ENCODE measurements at places on chromosomes 1 and 21. TPM values are rescaled to one million over a fixed set of nuclear protein-coding genes. Genes with fewer than 3 reads are reported as not detected.

Gene TENT5C
- total RNA-seq = 1.5 TPM

Gene SERPINC1
- total RNA-seq = not detected

Gene ISG15
- 56.2 TPM for total RNA-seq

Gene CA14
- total RNA-seq = 1.5 TPM

Gene ANKRD65
- 9.1 TPM for total RNA-seq

Gene OR6N1
- total RNA-seq = not detected

Gene TCEA3
- total RNA-seq = 25.6 TPM

Gene KCNK1
- total RNA-seq = 2.2 TPM

Gene PRAMEF13
- not detected for total RNA-seq

Gene SYT6
- total RNA-seq = 2.0 TPM

Gene PLOD1
- 66.5 TPM for total RNA-seq

Gene ZBTB8A
- total RNA-seq = 9.4 TPM

- ATAC-seq = no peak
Observed at GRCh38 chr1:67729872-67730271, 44.9 kb downstream of the GADD45A start.

DNA sequence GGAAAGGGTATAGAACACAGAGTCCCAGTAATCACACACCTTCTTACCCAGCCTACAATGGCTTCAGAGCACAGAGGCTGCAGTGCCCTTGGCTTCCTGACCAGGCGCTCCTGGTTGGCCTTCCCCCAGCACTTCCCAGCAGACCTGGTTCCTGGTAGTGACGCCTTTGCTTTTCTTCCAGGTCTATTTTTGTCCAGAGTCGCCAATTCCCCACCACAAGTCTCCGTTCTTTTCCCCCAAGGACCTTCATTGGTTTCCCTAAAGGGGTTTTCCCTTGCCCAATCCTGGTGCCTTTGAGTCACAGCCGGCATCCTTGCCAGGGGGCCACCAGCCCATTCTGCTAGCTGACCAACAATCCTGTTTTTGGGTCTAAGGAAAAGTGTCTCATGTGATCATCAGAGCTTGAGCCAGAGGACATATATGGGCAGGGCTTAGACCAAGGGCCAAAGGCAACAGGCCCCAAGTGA, 84.8 kb downstream of the KCNJ15 start:
- ATAC-seq = peak; percentile 25

GRCh38 chr1:185533596-185533995, 200.6 kb upstream of the HMCN1 start:
- no peak for ATAC-seq

DNA sequence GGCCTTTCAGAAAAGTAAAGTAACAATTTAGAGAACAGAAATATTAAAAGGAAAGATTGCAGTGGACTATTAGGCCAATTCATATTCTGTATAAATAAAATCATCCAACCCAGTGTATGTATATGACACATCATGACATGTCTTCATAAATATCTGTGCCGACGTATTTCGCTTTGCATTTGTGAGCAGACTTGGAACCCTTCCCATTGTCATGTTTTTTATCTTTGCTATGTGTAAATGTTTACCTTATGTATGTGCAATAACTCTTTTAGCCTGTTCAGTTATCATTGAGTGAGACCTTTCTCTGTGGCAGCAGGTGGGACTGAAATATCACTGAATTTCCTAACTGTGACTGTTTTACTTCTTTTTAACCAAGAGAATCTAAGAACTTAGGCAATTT, 58.0 kb upstream of the FAM3B start:
- no peak for ATAC-seq

GRCh38 chr1:83912876-83913275, 86.1 kb downstream of the TTLL7 start:
- no peak for ATAC-seq

DNA sequence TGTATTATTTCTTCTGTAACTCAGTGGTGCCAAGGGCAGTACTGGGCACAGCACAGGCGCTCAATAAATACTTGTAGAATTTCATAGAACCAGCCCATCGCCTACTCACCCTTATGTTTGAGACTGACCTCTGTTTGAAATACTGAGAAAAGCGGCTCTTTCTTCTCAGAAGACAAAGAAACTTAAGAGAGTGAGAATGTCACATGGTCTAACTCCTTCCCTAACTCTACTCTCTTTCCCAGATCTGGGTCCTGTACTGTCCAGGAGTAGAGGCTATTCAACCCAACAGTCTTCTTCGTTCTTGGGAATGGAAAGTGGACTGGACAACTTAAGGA, 4.2 kb downstream of the IGSF8 start:
- ATAC-seq = no peak

- peak; percentile 45 for ATAC-seq
Observed at GRCh38 chr1:64470665-64471217, 812 bp downstream of the CACHD1 start.

GRCh38 chr1:44339731-44340130, 15.3 kb downstream of the ERI3 start:
- ATAC-seq = no peak

DNA sequence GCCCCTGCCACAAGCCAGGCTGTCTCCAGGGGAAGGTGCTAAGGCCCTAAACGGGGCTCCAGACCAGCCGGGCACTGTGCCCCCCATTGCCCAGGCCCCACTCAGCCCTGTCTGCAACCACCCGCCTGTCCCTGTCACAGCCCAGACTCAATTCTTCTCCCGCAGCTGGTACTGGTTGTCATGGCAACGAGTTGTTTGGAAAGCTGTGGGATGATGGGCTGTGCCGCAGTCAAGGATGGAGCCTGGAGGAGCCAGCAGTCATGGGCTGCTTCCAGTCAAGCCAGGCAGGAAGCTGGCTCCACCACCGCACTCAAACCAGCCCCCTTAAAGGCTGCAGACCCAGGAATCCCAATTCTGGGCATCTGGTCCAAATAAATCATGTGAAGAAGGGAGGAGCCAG, 4.2 kb downstream of the SPOCD1 start:
- ATAC-seq = no peak

- ATAC-seq = no peak
Observed at GRCh38 chr1:74426208-74426937, 86.0 kb downstream of the LRRC53 start.

DNA sequence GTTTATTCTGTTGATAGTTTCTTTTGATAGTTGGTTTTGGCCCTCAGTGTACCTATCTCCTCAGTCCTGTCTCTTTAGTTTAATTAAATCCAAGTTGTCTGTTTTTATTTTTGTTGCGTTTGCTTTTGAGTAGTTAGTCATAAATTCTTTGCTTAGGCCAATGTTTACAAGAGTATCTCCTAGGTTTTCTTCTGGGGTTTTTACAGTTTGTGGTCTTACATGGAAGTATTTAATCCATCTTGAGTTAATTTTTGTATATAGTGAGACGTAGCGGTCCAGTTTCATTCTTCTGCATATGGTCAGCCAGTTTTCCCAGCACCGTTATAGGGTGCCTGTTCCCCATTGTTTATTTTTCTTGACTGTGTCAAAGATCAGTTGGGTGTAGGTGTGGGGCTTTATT, 139.4 kb downstream of the POU2F1 start:
- ATAC-seq = no peak

GRCh38 chr1:241391926-241392710, 35.1 kb upstream of the RGS7 start:
- no peak for ATAC-seq

- ATAC-seq = no peak
Observed at GRCh38 chr1:116681343-116681899, 13.9 kb upstream of the IGSF3 start.

DNA sequence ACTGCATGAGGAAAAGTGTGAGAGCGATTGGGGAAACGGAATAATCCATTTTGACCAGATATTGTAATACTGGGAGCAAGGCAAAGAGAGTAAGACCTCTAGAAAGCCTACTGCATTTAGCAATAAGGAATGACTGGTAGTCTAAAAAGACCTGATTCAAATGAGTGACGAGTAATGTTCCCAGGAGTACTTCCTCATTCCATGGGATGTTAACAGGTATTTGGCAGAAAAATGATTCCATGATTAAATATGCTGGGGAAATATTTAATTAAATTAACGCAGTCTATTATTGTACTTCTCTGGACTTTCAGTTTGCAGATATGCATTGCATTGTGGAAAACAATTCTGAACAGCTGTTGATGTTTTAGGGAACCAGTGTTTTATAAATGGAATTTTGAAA, 105.5 kb downstream of the RPE65 start:
- ATAC-seq = no peak
